ENCODE measurements at places on chromosomes 1 and 21.

GRCh38 chr1:187537936-187538335, 709.2 kb downstream of the PLA2G4A start:
- DNase-seq: no peak

DNA sequence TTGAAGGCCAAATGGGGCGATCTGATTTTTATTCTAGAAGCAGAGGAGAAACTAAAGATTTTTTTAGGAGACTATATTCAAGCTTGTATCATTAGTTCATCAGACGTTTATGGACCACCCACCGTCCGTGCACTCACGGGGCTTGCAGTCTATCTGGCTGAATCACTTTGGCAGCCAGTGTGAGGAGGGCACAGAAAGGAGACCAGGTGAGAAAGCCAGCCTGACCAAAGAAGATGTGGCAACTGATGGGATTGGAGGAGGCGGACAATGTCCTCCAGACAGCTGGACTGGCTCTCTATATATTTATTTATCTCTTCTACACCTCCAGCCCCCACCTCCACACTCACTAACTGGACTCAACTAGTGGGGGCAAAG, 822 bp upstream of the ELOVL1 start:
- DNase-seq: peak; percentile 24

DNA sequence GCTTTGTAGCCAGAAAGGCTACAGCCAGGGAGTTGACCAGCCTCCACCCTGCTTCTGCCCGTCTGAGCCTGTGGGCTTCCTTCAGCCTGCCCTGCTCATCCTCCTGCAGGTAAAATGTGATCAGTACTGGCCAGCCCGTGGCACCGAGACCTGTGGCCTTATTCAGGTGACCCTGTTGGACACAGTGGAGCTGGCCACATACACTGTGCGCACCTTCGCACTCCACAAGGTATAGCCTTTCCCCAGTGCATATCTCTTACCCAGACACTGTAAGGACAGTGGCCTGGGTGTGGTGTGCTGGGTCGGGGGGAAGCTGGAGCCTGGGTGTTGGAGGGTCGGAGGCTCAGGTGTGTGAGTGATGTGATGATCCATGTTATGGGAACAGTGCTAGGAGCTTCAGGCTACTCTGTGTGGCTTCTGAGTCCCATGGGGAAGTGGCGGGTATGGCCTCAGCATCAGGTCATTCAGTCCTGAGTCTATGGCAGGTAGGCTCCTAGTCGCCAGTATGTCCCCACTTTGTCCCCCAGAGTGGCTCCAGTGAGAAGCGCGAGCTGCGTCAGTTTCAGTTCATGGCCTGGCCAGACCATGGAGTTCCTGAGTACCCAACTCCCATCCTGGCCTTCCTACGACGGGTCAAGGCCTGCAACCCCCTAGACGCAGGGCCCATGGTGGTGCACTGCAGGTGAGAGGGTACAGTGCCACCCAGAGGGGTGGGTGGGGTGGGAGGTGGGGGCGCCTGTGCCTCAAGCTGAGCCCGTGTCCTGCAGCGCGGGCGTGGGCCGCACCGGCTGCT, 31.2 kb upstream of the KDM4A start:
- DNase-seq: no peak

DNA sequence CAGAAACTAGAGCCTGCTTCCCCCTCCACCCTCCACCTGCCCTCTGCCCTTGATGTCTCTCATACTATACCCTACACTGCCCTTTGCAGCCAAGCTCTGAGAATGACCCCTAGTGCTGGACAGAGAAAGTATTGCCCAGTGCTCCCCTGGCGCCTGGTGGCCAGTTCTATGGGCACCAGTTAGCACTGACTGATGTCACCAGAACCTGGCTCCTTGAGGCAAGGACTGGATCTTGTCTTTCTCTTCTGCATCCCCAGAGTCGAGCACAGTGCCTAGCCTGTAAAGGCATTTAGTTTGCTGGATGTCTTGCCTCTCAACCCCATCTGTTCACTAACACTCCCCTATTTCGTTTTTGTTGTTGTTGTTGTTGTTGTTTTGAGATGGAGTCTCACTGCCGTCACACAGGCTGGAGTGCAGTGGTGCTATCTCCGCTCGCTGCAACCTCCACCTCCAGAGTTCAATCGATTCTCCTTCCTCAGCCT, 5.9 kb downstream of the PHLDA3 start:
- DNase-seq: no peak

- DNase-seq: no peak
Observed at GRCh38 chr1:78090472-78091133, 44.8 kb downstream of the GIPC2 start.

DNA sequence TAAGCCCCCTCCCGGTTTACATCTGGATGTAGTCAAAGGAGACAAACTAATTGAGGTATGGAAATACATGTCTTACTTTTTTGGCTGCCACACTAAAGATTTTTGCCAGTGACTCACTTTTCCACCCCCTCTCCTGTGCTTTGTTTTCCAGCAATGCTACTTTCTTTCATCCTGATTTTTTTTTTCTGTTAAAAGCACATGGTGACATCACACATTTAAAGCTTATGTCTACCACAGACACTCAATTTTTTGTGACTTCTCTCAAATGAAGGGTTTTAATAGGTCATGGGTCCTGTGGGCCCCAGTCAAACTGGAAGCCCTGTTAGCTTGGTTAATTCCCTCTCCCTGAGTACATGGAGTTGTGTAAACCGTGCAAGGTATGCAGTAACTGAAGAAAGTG, 2.2 kb downstream of the PPP1R8 start:
- DNase-seq: no peak

GRCh38 chr1:105427543-105427942, 1628.9 kb upstream of the PRMT6 start:
- DNase-seq: no peak

- no peak for DNase-seq
Observed at GRCh38 chr1:217244971-217245370, 385.9 kb downstream of the GPATCH2 start.

- no peak for DNase-seq
Observed at GRCh38 chr1:193569096-193569982, 382.9 kb upstream of the B3GALT2 start.

DNA sequence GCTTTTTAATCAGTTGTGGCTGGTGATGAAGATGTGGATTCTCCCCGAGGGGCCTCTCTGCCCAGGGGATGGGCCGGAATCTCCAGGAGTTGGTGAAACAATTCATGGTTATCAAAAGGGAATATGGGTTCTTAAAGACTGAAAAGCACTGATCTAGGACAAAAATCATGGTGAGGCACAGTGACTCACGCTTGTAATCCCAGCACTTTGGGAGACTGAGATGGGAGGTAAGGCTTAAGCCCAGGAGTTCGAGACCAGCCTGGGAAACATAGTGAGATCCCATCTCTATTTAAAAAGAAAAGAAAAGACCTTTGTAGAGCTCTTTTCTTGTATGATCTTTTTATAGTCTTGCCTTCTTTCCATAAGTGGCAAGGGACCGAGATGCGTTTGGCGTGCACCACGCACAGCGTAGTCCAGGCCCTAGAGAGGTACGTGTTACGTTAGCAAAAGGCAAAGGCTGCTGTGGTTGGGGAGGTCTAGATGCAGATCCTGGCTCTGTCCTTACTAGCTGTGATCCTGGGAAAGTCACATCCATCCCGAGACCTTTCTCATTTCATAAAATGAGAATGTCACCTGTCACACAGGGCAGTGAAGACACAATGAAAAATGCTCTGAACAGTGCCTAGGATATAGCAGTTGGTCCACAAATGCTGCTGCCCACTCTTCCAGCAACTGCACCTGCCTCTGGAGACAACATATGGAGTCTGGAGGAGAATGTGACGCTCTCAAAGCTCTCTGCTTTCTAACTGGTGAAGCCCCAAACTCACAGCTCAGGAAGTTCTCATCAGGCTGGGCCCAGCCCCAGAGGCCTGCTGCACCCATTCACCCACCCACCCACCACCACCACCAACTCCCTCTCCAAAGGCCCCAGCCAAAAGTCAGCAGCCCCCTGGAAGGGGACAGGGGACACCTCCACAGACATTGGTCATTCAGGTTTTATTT, 54.8 kb downstream of the KIF21B start:
- DNase-seq: no peak

DNA sequence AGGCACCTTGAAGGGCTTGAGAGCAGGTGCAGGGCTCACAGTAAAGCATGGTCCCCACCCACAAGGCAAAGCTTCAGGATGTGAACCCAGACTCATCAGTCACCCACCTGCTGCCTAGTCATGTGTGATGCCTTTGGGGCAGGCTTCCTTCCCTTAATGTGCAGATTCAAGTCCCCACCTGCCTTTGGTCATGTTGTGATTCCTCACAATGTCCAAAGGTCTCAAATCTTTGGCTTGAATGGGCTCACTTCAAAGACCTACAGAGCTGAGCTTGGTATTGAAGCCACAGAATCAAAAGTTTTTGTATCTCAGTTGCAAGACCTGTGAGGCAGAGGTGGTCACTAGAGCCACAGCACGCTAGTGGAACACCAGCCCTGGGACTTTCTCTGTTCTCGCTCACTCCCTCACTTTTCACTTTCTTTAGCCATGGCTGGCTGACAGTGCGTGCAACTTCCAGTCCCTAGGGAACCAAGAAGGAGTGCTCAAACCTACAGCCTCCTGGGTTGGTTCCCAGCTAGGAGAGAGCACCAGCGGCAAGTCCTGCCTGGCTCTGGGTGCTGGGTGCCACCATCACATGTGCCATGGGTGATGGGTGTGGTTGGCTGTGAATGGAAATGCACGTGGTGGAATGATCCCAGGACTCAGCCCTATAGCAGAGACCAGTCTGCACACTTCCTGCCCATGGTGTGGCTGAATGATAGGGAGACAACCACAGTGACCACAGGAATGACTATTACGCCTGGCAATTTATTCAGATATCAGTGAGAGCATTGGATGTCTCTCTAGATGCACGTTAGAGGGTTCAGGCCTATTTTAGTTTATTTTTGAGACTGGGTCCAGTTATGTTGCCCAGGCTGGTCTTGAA, 26.4 kb upstream of the CLIC6 start:
- DNase-seq: peak; percentile 14

- DNase-seq: peak; percentile 56
Observed at GRCh38 chr1:109498161-109498801, 4.4 kb downstream of the CYB561D1 start.

DNA sequence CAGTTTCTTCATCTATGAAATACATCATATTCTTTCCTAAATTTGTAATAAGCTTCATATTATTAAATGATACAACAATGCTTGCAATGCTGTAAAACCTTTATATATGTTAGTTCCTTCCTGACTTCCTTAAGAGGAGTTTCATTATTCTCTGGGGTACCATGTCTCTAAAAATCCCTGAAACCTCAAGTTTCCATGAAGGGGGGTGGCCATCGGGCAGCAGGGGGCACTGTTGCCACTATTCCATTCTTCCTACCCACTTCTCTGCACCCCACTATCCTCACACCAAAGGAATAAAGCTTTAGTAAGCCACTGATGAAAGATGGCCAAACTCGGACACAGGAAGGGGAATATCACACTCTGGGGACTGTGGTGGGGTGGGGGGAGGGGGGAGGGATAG, 9.0 kb upstream of the DMRTB1 start:
- peak; percentile 31 for DNase-seq

GRCh38 chr1:226095286-226095685, 32.8 kb downstream of the H3-3A start:
- no peak for DNase-seq

- peak; percentile 62 for DNase-seq
Observed at GRCh38 chr1:154198756-154199562, 7.1 kb upstream of the TPM3 start.

GRCh38 chr1:21865943-21866706, 54.1 kb downstream of the LDLRAD2 start:
- DNase-seq: no peak

DNA sequence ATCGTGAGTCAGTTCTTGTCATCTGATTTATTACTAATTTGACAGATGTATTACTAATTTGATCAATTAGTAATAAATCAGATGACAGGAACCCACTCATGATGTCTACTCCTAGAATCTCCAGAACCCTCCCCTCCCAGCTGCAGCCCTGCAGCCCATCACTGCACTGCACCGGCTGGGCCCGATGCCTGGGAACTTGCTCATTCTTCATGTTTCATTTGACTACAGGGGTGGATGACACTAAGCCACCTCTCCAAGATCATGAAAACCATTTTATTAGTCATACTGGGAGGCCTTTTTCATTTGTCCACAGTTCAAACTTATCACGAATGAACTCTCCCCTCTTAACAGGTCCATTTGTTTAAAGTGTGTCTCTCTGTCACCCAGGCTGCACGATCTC, 41.0 kb downstream of the KCNH1 start:
- DNase-seq: no peak

DNA sequence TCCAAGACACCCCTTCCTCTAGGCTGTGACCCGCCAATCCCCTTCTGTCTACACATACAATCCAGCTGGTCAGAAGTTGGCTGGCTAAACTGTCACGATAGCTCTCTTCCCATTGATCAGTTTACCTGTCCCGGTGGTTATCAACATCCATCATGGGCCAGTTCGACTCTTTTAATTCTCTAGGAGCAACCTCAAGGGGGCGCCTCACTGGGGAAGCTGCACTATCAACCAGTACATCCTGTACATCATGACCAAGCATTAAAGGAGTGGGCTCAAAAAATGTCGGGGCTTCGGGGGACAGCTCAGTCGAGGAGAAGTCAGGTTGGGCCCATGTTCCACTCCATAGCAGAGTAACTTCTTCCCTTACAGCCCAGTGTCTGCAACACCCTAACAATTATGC, 53.2 kb upstream of the B3GALNT2 start:
- peak; percentile 57 for DNase-seq

- no peak for DNase-seq
Observed at GRCh38 chr1:110502402-110503151, 16.4 kb downstream of the KCNA10 start.

DNA sequence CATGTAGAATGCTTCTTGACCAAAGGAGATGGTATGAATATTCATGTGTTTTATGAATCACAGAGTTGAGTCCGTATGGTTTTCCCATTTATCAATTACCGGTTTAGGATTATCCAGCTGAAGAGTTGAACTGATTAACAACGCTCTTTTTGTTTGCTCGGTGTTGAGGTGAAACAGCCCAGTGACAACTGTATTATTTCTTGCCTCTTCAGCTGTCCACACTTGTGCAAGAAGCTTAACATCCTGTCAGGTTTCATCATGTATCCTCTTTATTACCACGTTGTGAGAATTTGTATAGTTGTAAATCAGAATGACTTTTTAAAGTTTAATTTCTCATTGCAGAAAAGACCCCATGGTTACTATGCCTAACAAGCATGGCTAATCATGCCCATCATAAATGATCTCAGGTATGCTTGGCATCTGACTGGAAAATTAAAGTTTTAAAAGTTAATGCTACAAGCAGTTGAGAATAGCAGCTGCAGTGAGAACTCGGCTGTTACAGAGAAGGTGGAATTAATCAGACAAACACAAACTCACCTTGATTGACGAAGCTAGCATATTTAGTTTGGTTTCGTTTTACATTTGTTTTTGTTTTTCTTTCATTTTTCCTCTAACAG, 563.2 kb upstream of the ADGRL2 start:
- no peak for DNase-seq

Data from activated CD4-positive, alpha-beta T cell treated with anti-CD3 and anti-CD28 coated beads for 36 hours (primary cell).